ENCODE measurements at places on chromosomes 6 and 20.
A peak's percentile ranks its signal among the peaks of the same experiment; 100 is the strongest.

DNA sequence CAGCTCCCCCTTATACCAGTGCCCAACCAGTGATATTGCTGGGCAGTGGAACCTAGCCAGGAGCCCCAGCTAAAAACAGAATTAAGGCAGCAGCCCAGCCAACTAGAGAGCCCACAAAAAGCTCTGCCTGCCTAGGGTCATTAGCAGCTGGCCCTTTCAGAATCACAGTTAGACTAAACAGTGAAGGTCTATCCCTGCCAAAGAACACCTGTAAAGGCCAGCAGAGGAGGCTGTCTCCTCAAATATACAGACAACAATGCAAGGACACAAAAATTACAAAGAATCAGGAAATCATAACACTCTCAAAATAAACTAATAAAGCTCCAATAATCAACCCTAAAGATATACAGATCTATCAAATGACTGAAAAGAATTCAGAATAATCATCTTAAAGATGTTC is 77.8 kb upstream of the HTR1E start:
- peak; percentile 31 for DNase-seq

DNA sequence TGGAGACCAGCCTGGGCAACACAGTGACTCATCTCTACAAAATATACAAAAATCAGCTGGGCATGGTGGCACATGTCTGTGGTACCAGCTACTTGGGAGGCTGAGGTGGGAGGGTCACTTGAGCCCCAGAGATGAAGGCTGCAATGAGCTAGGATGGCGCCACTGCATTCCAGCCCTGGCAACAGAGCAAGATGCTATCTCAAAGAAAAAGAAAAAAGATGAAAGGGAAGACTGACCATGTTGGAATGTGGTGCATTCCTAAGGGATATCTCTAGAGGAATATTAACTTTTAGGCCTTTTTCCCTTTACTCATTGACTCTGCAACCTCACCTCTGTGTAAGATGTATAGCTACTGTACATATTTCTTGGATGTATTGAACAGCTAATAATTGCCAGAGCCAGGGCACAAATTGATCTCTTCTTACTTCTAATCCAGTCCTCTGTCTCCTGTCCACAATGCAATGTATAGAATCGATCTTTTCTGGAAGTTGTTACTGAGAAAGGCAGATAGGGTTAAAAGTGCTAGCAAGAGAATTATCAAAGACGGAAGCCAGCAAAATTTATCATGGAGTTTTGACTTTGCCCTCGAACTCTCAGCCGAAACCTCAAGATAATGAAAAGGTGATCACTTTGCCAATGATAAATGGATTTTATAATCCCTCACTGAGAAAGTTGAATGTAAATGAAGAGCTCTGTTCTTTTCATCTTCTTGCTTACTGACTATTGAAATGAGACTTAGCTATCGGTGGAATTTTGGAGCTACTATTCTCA is 46.3 kb downstream of the GCNT2 start:
- DNase-seq, result no peak

GRCh38 chr6:101668496-101669030 is 275.1 kb downstream of the GRIK2 start:
- DNase-seq, result peak; percentile 43

GRCh38 chr6:111646942-111647341 is 41.3 kb upstream of the TRAF3IP2 start:
- DNase-seq, result no peak
